ENCODE measurements at places on chromosomes 12 and 14. TPM values are rescaled to one million over a fixed set of nuclear protein-coding genes. Genes with fewer than 3 reads are reported as not detected.

DNA sequence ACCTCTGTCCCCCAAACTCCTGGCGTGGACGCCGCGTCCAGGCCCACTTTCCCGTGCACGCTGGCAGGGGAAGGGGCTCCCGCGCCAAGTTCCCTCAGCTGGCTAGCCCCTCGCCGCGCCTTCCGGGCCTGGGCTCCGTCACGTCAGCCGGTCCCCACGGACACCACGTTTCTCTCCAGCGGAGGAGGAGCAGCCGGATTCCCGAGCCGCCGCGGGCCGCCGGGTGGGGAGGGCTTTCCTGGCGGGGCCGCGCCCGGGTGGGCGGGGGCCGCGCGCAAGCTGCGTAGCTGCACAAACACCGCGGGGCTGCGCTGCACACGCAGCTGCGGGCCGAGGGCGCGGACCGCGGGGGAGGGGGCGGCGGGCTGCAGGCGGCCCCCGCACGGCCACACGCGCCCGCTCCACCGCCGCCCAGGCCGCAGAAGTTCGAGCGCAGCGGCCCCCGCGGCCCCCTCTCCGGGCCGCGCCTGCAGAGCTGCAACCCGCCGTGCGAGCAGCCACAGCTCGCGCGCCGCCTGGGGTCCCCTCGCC, 45.1 kb upstream of the PNMA1 start:
- no peaks in the 10 kb centered on the region for H3K27me3 ChIP-seq
- peak; percentile 81 for DNase-seq
- peak overlapping the region; percentile 92 for H3K27ac ChIP-seq
- peak overlapping the region; percentile 88 for H3K4me3 ChIP-seq
- H3K4me1 ChIP-seq, result peaks cover 72% of the 10 kb centered on the region

DNA sequence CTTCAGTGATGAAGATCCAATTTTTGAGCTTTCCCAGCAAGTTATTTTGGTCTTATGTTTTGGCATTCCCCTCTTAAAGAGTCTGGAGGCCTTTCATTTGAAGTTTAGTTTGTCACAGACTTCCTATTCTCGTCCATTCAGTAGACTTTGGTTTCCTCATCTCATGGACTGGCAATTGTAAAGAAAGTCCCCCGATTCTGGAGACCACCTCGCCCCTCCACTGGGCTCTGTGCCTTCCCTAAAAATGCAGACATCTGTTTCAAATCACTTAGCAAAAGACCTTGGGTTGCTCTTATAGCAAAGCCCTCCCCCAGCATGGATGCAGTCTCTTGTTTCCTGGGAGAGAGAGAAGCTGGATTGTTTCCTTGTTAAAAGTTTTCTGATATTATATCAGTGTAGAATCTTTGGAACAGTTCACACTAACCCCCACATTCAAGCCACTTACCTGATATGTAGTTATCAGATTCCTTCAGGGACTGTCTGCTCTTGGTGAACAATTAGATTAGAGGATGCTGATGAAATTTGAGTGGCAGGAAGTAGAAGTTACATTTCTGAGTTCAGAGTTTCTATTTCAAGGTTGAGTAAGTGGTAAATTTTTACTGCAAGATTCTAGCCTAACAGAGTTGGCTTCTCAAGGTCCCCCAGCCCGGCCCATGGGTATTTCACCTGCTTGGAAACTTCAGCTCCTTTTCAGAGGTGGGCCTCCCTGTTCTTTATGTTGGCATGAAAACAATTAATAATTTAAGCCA, 56.3 kb downstream of the PLXNC1 start:
- H3K27ac ChIP-seq, result no peak overlapping the region
- no peaks in the 10 kb centered on the region for H3K36me3 ChIP-seq
- no peak overlapping the region for H3K4me3 ChIP-seq
- H3K4me1 ChIP-seq, result peaks cover 11% of the 10 kb centered on the region
- peaks cover 12% of the 10 kb centered on the region for H3K27me3 ChIP-seq

GRCh38 chr12:53325511-53326061, 4.2 kb upstream of the AAAS start:
- peaks cover 33% of the 10 kb centered on the region for H3K4me1 ChIP-seq
- H3K4me3 ChIP-seq, result peak overlapping the region; percentile 84
- no peak overlapping the region for H3K27ac ChIP-seq
- peaks cover 32% of the 10 kb centered on the region for H3K27me3 ChIP-seq
- DNase-seq, result no peak
- no peaks in the 10 kb centered on the region for H3K36me3 ChIP-seq

The VDR gene
- 0.77 TPM for total RNA-seq

The CAPRIN2 gene
- total RNA-seq, result 35.5 TPM

The LPAR5 gene
- 2.7 TPM for total RNA-seq

The CNTN1 gene
- 25.2 TPM for total RNA-seq
